ENCODE measurements at places on chromosomes 4 and X. TPM values are rescaled to one million over a fixed set of nuclear protein-coding genes. Genes with fewer than 3 reads are reported as not detected.

The UCP1 gene
- not detected for polyA plus RNA-seq

The TBX22 gene
- 0.09 TPM for polyA plus RNA-seq

The ASMT gene
- polyA plus RNA-seq, result not detected

The XKRX gene
- 0.05 TPM for polyA plus RNA-seq

The ATP2B3 gene
- polyA plus RNA-seq, result 0.80 TPM

The PNMA6F gene
- not detected for polyA plus RNA-seq

The FGF13 gene
- 81.2 TPM for polyA plus RNA-seq

The MAGEC1 gene
- polyA plus RNA-seq, result not detected

The TXK gene
- polyA plus RNA-seq, result 0.48 TPM

The DIPK2B gene
- polyA plus RNA-seq, result 24.2 TPM

The FAM156A gene
- 23.4 TPM for polyA plus RNA-seq

The TMEM271 gene
- polyA plus RNA-seq, result not detected

The GAGE1 gene
- not detected for polyA plus RNA-seq

The HSD17B13 gene
- 0.18 TPM for polyA plus RNA-seq

The TRIML2 gene
- polyA plus RNA-seq, result not detected

The PCDH10 gene
- polyA plus RNA-seq, result 0.29 TPM

The GPRIN3 gene
- 3.0 TPM for polyA plus RNA-seq

The CENPVL1 gene
- not detected for polyA plus RNA-seq

The CCNB3 gene
- polyA plus RNA-seq, result 2.3 TPM

The NMU gene
- 1.7 TPM for polyA plus RNA-seq

The NEUROG2 gene
- polyA plus RNA-seq, result 0.08 TPM
